ENCODE measurements at places on chromosomes 13 and 19.

DNA sequence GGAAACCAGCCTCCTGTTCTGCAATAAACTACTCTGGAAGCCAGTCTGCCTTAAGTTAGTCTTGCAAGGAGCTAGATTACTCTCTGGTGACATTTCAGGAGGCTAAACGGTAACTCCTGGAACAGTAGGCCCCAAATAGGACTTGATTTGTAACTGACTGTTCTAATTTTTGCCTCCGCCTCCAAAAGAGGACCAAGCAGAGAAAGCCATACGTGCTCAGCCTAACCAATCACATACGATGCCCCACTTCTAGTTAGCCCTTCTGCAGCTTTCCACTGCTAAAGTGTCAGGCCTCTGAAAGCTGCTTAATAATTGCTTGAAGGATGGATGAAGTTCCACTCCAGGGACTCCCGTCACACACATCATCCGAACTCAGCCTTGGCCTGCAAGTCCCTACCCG lies 744 bp downstream of the ZNF805 start:
- no peak for DNase-seq

- no peak for DNase-seq
Measured at GRCh38 chr19:58385891-58386575, 1.0 kb upstream of the RPS5 start.

DNA sequence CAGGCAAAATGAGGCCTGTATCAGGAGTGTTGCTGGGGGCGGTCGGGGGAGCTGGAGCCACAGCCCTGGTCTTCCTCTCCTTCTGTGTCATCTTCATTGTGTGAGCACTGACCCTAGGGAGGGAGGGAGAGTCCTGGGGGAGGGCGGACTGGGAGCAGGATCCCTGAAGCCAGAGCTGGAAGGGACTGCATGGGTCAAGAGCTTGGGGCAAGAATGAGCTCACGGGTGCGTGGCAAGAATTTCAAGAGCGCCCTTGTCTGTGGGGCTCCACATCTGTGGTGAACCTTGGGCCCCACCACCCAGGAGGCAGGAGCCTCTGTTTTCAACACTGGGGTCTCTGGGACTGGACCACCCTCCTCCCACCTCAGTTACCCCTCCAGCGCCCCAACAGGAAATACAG lies 4.7 kb downstream of the SIGLEC7 start:
- no peak for DNase-seq

DNA sequence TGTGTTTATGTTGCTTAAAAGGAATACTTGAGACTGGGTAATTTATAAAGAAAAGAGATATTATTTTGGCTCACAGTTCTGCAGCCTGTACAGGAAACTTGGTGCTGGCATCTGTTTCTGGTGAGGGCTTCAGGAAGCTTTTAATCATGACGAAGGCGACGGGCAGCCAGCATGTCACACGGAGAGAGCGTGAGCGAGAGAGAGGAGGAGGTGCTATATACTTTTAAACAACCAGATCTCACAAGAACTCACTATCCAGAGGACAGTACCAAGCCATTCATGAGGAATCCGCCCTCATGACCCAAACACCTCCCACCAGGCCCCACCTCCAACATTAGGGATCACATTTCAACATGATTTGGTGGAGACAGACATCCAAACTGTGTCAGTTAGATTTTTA lies 163.4 kb upstream of the TSC22D1 start:
- DNase-seq = no peak

- DNase-seq = peak; percentile 86
Measured at GRCh38 chr19:50461066-50461875, 15.0 kb upstream of the EMC10 start.

DNA sequence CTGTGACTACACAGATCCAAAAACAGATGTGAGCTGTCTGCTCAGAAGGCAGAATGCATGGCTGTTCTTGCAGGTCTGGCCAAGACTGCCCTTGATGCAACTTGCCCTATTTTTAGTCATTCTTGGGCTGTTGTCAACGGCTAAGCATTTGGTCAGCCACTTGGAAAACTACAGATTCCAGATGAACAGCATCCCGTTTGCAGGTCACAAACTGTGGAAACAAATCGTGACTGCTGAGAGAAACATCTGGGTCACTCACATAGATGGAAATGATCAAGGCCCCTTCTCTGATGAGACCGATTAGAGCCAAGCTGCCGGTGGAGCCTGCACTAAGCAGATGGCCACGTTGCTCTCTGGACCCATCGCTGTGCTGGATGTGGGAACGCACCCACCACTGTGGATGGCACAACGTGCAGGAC lies 15.4 kb upstream of the METTL21C start:
- DNase-seq = no peak

GRCh38 chr13:76865996-76866503 lies 20.2 kb downstream of the KCTD12 start:
- no peak for DNase-seq

DNA sequence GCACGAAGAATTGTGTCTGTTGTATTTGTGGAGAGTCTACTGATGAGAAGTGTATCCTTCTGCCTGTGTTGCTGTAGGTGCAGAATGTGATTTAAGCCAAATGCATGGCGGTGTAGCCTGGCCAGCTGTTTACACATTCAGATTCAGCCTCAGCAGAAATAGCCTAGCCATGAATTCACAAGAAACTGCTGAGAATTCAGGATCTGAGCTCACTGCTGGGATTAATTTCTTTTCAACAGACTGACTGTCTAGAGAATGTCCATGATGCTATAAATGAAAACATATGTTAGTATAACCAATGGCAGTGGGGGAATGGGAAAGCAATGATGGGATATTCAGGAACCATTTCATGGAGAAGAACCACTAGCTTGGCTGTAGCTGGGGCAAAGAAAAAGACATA lies 77.4 kb upstream of the RNF113B start:
- no peak for DNase-seq

DNA sequence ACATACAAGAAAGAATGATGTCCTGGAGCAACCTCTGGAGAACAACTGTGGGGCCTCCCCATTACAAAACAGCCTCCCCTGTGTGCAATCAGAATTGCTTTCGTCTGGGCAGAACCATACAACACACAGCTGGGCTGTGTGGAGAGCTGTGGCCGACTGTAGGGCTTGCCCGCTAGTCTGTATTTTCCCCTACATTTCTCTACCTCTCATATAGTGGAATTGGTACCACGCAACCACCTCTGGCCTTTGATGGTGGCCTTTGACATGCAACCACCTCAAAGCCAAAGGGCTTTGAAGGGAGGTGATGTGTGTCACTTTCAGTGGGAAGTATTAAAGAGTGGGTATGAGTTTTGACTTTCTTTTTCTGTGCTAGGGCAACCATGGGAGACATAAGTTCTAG lies 34.0 kb downstream of the GARRE1 start:
- DNase-seq = no peak

DNA sequence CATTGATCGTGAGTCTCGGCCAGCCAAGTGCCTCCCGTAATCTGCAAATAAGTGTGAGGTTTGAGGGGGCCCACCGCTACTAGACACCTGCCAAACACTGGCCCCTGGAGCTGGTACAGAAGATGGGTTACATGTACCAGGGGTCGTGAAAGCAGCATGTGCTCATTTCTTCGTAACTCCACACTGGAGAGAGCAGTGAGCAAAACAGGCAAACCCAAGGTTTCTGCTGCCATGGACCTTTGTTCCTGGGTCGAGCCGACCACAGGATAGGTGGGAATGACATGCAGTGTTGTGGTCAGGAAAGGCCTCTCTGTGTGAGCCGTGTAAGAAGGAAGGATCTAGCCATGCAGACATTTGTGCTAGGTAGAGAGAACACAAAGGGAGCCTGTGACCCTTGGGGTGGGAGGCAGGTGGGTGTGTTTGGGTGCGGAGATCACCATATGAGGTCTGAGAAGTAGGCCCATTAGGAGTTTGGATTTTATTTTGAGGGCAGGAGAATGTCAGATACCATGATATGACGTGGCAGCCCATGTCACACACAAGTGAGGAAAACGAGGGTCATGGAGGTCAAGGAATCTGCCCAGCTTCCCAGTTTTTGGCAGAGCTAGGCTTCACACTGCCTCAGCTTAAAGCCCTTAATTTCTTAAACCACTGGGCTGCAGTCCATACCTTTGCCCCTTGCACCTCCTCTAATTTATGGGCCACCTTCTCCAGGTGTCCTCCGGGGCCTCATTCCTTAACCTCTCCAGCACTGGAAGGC lies 919 bp downstream of the GTF3A start:
- DNase-seq = no peak

DNA sequence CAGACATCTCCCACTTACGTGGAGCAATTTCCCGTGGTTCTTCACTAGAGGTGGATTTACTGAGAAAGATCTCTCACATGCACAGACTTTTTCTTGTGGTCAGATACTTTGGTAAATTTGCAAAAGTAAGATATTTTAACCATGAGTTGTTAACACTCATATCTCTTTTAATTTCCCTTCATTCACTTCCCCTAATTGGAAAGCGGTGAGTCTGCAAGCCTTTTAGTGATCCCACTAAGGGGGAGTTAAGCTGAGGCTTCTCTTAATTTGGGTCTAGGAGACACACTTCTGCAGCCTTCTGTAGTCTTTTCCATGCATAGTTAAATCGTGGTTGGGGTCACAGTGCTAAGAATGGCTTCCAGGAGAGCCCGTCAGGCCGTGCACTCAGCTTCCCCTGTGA lies 30.7 kb upstream of the SERPINE3 start:
- DNase-seq = no peak
